Activated naive CD8-positive, alpha-beta T cell treated with anti-CD3 and anti-CD28 coated beads, Interleukin-2, amount 10 ng/mL, durations not matched to agents 7 days and 5 days (primary cell): ENCODE measurements at places on chromosomes 11 and 22. TPM values are rescaled to one million over a fixed set of nuclear protein-coding genes. Genes with fewer than 3 reads are reported as not detected.

- no peak for DNase-seq
Observed at GRCh38 chr11:94938095-94939055, 35.0 kb downstream of the CWC15 start.

DNA sequence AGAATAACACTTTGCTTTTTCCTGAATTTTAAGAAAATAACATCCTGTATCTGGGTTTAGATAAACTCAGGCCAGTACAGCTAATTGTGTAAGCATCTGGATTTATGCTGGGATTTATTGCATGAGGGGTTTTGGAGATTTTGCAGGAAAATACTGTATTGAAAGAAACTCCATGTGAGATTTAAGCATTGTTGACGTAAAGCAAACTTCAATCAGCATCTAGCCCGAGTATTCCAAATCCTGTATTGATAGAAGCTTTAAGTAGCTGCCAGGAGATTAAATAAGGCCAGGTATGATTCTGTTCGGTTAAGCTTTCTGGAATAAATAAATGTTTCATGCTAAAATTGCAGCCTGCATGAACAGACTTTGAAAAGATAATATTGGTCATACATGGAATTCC, 36.3 kb upstream of the LYVE1 start:
- DNase-seq, result no peak

DNA sequence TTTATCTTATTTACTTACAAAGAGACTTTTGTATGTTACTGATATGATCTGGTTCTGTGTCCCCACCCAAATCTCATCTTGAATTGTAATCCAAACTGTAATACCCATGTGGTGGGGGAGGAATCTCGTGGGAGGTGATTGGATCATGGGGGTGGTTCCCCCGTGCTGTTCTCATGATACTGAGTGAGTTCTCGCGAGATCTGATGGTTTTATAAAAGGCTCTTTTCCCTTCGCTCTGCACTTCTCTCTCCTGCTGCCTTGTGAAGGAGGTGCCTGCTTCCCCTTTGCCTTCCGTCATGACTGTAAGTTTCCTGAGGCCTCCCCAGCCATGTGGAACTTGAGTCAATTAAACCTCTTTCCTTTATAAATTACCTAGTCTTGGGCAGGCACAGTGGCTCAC, 42.4 kb upstream of the WNT7B start:
- no peak for DNase-seq

DNA sequence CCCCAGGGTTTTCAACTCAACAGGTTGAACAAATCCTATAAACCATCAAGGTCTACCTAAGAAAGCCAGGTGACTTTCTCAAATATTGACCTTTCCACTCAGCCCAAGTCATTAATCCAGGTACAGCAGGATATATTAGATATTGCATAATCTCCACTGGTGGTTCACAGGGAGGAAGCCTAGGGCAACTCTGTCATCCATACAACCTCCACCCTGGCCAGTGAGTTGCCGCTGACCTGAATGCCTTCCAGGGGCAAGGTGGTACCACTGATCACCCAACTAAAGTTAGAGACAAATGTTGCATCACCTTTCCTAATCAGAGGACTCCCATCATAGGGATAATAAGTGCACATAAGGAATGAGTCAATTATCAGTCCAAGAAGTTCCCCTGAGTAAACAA, 22.9 kb downstream of the GUCD1 start:
- no peak for DNase-seq

DNA sequence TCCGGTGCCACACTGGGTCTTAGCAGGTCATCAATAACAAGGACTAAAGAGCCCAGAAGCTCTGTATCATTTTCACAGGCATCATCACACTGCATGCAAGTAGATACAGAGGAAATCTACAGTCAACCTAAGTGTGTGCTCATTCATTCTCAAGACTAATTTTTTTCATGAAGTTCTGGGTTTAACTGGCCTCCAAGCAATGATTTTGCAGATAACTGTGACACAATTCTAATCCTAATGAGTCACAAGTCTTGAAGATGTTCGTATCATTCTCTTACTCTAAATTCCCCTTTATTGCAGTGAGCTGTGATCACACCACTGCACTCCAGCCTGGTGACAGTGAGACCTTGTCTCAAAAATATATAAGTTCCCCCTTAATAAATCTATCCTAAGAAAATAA, 2.5 kb downstream of the OR52W1 start:
- DNase-seq, result no peak

GRCh38 chr11:57357856-57358255, 19.7 kb downstream of the P2RX3 start:
- DNase-seq, result no peak

- no peak for DNase-seq
Observed at GRCh38 chr11:128953151-128953550, 10.5 kb upstream of the TP53AIP1 start.

The DEUP1 gene
- not detected for total RNA-seq

DNA sequence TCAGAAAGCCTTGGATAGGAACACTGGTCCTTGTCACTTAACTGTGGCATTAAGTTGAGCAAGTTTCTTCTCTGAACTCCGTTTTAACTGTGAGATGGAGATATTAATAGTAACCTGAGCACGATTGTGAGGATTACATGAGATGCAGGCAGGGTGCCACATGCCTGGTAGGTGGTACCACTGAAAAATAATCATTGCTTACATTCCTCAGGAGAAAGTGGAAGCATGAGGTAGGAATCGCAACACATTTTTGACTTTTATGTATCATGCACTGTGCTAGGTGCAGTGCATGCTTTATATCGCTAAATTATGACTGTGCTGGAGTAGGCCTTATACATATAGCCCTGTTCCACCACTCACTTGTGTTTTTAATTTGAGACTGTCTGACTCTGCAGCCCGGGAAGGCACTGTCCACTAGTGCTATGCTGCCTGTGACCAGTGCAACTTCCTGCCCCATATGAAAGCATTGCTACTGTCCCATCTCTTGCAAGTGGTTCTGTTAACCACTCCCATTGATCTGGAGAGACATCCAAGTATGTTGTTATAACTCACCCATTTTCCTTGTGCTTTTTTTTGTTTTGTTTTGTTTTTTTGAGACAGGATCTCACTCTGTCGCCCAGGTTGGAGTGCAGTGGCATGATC, 1.0 kb downstream of the UQCR10 start:
- DNase-seq, result no peak

The LINC01488 gene
- total RNA-seq, result not detected

DNA sequence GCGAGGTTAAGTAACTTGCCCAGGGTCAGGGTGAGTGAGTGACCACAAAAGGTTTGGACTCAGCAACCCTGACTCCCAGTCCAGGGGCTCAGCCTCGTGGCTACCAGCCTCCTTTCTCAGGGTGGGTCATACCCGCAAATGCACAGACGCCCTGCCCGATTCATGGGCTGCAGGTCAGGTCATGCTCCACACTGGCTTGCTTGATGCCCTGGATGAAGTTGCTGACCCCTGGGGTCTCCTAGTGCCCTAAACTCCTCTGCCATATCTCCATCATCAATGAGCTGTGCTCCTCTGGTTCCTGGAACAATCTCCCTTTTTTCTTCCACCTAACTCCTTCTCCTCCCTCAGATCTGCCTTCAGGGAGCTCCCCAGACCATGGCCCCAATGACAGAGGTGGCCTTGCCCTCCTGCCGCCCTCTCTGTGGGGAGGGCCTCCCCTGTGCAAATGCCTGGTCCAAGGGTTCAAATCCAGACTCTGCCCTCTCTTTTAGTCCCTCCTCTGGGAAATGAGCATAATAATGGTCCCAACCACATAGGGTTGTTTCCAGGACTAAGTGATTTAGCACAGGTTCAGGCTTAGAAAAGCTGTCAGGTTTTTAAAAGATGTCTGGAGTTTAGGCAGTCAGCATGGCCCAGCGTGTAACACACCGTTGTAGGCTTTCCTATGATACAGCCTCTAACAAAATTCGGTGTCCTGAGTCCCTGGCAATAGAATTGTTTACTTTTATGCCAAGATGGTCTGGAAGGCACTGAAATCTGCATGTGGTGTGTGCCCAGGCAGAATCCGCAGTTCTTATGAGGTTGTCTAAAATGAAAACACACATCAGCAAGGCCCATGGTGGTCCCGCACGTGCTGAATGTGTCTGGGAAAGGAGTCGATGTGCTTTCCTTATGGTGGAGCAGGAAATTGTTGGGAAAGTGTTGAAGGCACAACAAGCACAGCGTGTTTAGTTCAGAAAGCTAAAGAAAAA, 63.6 kb downstream of the CD82 start:
- peak; percentile 17 for DNase-seq

DNA sequence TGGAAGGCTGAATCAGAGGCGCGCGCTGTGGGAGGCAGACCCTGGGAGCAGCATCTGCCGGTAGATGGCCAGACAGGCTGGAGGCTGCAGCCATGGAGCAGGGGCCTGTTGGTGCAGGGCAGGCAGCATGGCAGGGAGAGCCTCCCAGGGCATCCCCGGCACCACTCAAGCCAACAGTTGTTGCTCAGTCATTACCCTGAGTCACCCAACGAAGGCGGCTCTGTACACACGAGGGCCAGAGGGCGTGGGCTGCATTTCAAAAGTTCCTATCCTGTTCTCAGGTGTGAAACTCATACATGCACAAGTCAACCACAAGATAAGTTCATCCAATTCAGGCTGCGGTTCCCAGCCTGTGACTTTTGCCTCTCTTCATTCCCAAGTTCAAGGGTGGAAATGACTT, 2.6 kb downstream of the ANO1 start:
- DNase-seq, result no peak

The LRRN4CL gene
- 0.23 TPM for total RNA-seq

The KCNJ1 gene
- total RNA-seq, result not detected
